ENCODE measurements at places on chromosomes 12 and 14. TPM values are rescaled to one million over a fixed set of nuclear protein-coding genes. Genes with fewer than 3 reads are reported as not detected.

GRCh38 chr14:22024137-22024536 lies 350.5 kb upstream of the OR4E1 start:
- DNase-seq, result no peak

DNA sequence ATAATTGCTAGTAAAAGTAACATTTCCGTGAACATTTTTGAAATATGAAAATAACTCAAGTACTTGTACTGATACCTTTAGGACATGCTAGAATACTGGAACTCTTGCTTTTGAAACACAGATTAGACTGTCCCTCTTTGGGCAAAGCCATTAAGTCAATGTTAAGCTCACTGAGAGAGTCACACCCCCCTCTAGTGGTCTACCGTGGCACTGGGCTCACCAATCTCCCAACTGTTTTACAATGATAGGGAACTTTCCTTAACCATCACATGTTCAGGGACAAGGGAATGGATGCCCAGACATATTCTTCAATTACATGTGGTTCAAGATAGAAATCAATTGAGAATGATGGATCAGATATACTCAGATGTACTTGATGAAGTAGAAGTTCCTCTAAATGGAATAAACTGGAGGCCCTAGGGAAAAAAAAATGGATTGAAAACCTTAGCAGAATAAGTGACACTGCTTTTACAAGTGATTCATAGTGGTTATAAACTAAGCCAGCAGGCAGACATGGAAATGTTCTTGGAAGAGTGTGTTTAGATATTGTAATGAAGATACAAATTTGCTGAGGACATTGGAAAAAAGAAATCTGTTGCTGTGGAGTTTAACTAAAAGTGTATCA lies 17.8 kb downstream of the NANOG start:
- peak; percentile 39 for DNase-seq

- DNase-seq, result no peak
Observed at GRCh38 chr12:4431436-4431835, 14.2 kb downstream of the FGF6 start.

DNA sequence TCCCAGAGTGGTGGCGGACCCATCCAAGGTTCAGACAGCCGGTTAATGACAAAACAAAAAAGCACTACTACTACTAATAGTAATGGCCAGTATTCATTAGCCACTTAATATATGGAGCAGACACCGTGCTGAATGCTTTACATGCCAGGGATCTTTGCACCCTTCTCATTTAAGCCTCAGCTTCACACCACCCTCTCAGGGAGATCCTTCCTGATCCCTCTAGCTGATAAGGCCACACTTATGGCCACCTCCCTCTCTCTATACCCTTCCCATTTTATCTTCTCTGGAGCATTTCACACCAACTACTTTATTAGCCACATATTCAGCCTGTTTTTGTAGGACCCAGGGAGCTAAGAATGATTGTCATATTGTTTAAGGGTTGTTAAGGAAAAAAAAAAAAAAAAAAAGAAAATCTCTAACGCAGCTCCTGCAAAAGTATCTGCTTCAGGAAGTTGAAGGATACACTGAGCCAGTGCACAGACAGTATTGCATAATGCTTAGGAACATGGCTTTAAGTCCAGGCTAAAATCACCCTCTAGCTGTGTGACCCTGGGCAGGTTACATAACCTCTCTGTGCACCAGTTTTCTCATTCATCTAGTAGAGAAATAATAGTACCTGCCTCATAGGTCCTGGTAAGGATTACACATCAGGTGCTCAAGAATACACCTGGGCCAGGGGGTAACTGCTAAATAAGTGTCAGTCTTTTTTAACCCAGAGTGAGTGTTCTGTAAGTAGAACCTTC lies 29.4 kb downstream of the NUAK1 start:
- no peak for DNase-seq

- no peak for DNase-seq
Observed at GRCh38 chr12:4277205-4277543, 3.6 kb downstream of the CCND2 start.

DNA sequence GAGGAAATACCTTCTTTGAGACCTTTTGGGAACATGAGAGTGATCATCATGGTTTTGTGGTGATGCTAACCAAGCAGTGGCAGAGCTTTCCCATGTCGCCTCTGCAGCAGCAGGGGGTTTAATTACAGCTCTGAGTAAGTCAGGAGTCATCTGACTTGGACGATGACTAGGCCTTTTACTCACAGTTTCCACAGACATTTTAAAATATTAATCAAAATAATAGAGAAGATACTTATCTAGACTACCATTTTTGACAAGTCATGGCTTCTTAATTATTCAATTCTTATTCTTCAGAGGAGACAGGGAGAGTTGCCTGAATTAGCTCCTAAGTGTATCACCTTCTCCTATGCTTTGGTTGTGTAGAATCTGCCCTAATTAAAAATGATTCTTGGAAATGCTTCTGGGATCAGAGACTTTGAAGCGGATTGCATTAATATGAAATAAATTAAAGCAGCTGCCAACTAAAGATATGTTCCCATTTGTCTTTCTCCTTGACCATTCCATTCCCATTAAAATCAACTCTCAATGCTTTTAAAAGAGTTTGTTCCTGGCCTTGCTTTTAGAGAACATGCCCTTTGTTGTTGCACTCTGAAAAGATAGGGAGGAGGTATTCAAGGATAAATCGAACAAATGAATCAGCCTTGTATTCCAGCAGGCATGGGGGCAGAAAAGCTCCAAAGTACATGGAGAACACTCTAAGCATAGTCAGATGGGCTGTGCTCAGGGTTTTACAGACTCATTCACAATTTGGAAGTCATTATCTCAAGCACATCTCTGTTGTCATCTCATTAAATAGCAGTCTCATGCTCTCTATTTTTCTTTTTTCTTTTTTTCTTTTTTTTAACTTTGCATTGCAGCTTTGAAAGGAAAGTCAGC lies 7.7 kb upstream of the IFNG-AS1 start:
- DNase-seq, result no peak

- DNase-seq, result no peak
Observed at GRCh38 chr12:16019136-16019535, 108.0 kb downstream of the DERA start.

DNA sequence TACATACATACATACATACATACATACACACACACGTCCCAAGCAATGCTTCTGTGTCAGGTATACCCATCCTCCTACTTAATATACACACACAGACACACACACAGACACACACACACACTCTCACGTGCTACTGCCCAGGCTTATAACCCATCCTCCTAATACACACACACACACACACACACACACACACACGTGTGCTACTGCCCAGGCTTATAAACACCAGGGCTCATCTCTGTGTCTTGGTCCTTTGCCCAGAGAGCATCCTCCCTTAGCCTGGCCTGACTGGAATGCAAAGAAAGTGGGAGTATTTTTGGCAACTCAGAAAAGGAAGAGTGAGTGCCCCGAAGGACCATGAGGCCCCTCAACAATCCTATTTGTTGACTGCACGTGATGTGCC lies 129.0 kb downstream of the RBM19 start:
- DNase-seq, result no peak

DNA sequence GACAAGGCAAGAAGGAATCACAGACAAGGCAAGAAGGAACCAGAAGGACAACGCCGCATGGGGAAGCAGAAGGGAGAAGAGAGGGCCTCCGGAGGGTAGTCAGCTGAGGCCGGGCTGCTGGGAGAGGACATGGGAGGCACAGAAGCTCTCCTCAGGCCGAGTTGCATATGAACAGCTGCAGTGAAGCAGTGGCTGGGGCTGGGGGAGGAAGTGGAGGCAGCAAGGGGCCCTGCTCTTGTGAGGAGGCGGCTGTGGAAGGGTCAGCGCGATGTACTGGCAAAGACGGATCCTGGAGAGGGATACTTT lies 22.0 kb upstream of the TMEM106C start:
- DNase-seq, result no peak

DNA sequence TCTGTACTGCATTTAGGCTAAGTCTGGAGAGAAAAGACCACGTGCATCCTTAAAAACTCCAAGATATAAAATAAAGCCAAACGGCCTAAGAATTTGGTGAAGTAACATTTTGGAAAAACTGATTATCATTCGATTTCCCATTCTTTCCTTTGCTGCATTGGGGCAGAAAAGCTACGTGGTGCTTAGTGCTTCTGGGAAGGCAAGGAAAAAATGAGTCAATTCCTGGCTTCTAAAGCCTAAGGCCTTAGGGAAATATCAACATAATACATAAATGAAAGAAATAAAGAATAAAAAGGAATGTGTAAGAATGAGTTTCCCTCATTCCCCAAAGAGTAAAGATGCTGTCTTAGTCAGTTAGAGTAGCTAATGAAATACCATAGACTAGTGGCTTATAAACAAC lies 520.5 kb downstream of the GLT1D1 start:
- DNase-seq, result no peak

GRCh38 chr14:72743626-72744025 lies 150.3 kb downstream of the DPF3 start:
- no peak for DNase-seq

DNA sequence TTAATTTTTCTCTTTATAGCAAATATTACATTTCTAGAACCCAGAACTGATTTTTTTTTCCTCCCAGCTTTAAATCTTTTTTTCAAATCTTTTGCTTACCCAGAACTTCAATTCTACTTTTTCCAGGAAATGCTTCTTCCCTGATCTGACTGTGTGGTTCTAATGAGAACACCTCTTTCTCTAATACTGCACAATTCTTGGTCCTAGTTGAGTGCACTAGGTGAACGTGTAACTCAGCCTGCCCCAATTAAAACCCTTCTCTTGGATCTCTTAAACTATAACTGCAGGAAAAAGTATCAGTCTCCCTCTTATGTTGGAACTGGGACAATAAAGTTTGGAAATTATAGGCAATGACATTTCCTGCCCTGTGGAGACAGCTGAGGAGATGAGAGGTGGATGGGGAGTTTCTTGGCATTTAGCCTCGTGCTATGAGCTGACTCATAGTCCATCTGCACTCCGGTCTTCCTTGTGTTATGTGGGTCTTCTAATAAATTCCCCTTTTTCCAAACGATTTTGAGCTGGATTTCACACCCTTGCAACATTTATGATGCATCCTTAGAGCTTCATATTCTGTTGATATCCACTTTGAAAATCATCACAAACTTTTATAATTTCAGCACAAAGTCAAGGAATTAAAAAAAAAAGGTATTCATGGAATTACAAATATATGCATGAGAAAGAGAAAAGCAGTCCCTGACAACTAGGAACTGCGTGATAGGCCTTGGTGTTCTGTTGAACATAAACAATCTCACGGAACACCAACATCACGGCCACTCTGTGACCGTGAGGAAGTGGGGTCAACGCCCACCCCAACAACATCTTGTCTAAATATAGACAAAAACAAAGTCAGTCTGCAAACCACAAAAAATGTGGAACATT lies 52.4 kb downstream of the BRMS1L start:
- DNase-seq, result no peak

DNA sequence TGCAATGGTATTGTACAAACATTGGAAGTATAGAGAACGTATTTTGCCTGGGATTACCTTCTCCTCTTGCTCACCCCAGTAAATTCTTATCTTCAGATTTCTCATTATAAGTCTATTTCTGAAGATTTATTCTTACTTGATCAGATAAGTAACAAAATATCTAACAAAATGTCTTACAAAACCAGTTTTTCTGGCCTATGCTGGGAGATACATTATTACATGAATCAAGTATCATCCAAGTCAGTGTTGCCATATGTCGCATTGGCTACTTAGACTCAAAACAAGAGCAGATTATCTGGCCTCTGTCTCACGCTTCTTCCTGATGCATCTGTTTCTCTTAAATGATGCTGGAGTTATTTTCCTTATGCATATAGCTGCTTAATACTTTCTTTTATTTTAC lies 408.5 kb downstream of the CCER1 start:
- DNase-seq, result no peak

DNA sequence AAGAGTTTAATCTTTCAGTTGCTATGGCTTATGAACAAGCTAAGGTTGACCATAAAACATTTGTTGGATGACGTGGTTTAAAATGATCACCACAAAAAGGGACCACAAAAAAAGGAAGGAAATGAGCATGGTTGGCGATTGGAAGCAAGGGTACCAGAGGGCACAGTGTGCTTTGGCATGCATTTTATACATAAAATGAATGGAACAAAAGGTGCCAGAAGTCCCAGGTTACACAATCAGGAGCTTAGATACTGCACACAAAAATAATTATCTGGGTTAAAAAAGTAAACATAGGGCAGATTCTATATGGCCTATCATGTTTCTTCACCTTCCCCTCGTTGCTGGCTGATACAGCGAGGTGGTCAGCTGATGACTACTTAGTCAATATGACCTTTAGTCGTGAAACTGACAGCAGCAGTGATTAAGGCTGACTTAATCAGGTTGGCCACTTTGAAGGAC lies 50.7 kb downstream of the ZC3H14 start:
- DNase-seq, result no peak

DNA sequence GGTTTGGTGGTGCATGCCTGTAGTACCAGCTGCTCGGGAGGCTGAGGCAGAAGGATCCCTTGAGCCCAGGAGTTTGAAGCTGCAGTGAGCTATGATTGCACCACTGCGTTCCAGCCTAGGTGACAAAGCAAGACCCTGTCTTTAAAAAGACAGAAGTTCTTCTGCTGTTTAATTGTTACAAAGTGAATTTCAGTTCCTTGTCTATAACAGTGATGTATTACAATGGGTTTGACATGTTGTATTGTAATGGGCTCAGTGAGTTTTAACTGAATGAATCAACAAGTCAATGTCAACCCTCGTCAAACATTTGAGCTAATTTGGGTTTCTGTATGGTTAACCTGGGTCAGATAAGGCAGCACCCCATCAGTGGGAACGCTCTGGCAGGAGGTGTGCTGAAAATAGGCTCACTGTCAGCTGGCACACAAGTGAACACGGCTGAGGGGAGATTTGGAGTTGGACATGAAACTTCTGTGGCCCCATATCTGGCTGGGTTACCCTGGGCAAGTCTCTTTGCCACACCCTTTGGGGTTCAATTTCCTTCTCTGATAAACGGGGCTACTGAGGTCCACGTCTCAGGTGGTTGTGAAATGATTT lies 14.0 kb upstream of the TRPV4 start:
- DNase-seq, result no peak

DNA sequence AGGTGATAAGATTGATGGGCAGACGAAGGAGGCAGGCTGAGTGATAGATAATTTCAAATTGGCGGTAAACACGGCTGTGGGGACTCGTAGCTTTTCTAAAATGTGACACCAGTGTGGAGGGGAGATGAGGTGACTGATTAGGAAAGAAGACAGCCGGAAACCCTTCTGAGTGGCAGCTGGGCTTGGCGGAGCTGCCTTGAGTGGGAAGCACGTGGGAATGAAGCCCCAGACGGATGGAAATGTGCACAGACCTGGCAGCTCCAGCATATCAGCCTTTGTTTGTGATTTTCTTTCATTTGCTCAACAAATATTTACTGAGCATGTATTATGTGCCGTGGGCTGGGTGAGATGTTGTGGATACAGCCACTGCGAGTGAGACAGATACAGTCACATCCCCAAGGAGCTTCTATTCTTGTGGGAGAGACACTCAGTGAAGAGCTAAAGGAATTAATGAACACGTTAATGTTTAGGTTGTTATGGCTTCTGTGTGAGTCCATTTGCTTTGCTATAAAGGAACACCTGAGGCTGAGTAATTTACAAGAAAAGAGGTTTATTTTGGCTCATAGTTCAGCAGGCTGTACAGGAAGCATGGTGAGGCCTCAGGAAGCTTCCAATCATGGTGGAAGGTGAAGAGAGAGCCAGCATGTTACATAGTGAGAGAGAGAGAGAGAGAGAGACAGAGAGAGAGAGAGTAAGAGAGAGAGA lies 65.5 kb upstream of the LHX5 start:
- no peak for DNase-seq

The NUAK1 gene
- total RNA-seq, result not detected

The RARG gene
- total RNA-seq, result 67.0 TPM

The LALBA gene
- total RNA-seq, result not detected

The NTS gene
- total RNA-seq, result not detected

The PAPLN gene
- total RNA-seq, result 0.18 TPM

The NANOG gene
- total RNA-seq, result not detected

Measured in CD8-positive, alpha-beta memory T cell (primary cell).